Tibial artery (tissue), 4 donors: ENCODE measurements at places on chromosomes 13 and 19.
A peak's percentile ranks its signal among the peaks of the same experiment; 100 is the strongest.

DNA sequence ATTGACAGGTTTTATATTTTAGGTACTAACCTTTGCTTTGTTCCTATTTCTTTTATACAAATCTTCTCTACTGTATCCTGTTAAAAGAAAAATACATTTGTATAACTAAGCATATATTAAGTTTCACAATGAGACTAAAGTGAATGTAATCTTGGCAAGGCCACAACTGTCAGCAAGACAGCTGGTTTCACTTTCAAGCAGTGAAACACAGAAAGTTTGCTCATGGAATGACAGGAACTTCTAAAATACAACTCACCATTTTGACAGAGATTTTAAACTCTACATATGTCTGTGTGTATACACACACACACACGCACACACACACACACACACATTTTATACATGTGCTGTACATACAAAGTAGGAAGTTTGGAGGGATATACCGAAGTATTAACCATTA is 53.3 kb downstream of the PARP4 start:
- H3K4me1 ChIP-seq, result no peaks in the 10 kb centered on the region
- H3K27me3 ChIP-seq, result no peaks in the 10 kb centered on the region
- peaks cover 59% of the 10 kb centered on the region for H3K36me3 ChIP-seq
- no peak for DNase-seq
- no peak overlapping the region for H3K4me3 ChIP-seq

DNA sequence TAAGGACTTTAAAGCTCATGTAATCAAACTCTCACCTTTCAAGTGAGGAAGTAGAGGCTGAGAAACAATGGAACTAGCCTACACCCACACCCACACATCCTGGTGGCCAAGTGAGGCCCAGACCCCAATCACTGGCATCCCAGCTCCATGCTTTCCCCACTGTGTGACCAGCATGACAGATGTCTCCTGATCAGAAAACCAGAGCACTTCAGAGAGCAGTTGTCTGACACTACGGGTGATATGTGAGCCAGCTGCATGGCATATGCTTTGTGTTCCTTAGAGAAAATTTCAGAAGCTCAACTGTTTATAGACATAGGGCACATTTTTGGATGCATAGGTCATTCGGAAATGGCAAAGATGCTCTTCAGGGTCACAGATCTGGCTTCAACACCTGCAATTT is 315.2 kb downstream of the NDFIP2 start:
- H3K4me3 ChIP-seq, result no peak overlapping the region
- H3K27ac ChIP-seq, result no peak overlapping the region
- H3K27me3 ChIP-seq, result no peaks in the 10 kb centered on the region

DNA sequence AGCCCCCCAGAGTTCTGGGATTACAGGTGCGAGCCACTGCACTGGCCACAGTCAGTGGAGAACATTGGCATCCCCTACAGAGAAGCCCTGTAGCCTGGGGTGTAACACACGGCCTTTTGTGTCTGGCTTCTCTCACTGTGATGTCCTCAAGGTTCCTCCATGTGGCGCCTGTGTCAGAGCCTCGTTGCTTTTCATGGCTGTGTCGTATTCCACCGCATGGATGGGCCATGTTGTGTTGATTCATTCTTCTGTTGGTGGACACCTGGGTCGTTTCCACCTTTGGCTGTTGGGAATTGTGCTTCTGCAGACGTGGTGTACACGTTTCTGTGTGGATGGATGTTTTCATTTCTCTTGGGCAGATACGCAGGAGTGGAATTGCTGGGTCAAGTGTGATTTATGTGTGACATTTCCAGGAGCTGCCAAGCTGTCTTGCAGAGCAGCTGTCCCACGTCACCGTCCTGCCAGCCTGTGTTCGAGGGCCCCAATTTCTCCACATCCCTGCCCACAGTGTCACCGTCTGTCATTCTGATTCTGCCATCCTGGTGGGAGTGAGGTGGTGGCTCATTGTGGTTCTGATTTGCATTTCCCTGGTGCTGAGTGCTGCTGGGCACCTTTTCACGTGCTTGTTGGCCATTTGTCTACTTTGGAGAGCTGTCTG is 59.4 kb downstream of the KDM4B start:
- H3K27me3 ChIP-seq, result no peaks in the 10 kb centered on the region
- H3K4me1 ChIP-seq, result peaks cover 20% of the 10 kb centered on the region
- DNase-seq, result no peak
- peaks cover 6% of the 10 kb centered on the region for H3K36me3 ChIP-seq
- no peak overlapping the region for H3K4me3 ChIP-seq

GRCh38 chr13:99275093-99275469 is 16.9 kb upstream of the GPR18 start:
- H3K27me3 ChIP-seq, result no peaks in the 10 kb centered on the region
- no peaks in the 10 kb centered on the region for H3K36me3 ChIP-seq
- H3K4me3 ChIP-seq, result no peak overlapping the region
- no peaks in the 10 kb centered on the region for H3K4me1 ChIP-seq
- DNase-seq, result no peak
- H3K27ac ChIP-seq, result no peak overlapping the region

- H3K27ac ChIP-seq, result no peak overlapping the region
- DNase-seq, result no peak
- peaks cover 54% of the 10 kb centered on the region for H3K36me3 ChIP-seq
- no peak overlapping the region for H3K4me3 ChIP-seq
- no peaks in the 10 kb centered on the region for H3K27me3 ChIP-seq
These were observed 1.9 kb downstream of the TBC1D17 start for GRCh38 chr19:49879243-49879963.

GRCh38 chr19:32176591-32176990 is 168.8 kb upstream of the ZNF507 start:
- no peak overlapping the region for H3K4me3 ChIP-seq
- H3K27ac ChIP-seq, result no peak overlapping the region
- H3K36me3 ChIP-seq, result no peaks in the 10 kb centered on the region
- H3K4me1 ChIP-seq, result no peaks in the 10 kb centered on the region
- H3K27me3 ChIP-seq, result no peaks in the 10 kb centered on the region

- DNase-seq, result no peak
- H3K4me3 ChIP-seq, result no peak overlapping the region
- no peaks in the 10 kb centered on the region for H3K4me1 ChIP-seq
- no peaks in the 10 kb centered on the region for H3K27me3 ChIP-seq
- no peaks in the 10 kb centered on the region for H3K36me3 ChIP-seq
These were observed 684.5 kb upstream of the SLITRK1 start for GRCh38 chr13:84566780-84567179.

DNA sequence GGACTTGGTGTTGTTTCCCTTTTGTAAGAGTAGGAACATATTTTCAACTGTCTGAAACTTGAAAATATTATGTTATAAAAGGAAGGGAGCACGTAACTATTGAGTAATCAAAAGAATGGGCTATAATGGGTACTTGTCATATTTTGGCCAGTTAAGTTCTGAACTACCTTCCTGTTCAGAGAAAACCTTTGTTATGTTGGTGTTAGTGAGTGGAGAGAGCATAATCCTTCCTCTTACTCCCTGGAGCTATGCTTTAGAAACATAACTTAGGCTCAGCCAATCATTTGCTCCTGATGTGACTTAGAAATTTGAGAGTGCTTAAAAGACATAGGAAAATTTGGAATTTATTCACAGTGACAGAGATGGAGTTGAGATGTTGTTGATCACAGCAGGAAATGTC is 482.5 kb upstream of the SPRY2 start:
- H3K27ac ChIP-seq, result no peak overlapping the region
- H3K36me3 ChIP-seq, result no peaks in the 10 kb centered on the region
- no peak for DNase-seq
- H3K4me1 ChIP-seq, result no peaks in the 10 kb centered on the region
- H3K27me3 ChIP-seq, result no peaks in the 10 kb centered on the region

- no peaks in the 10 kb centered on the region for H3K4me1 ChIP-seq
- H3K36me3 ChIP-seq, result peaks cover 78% of the 10 kb centered on the region
- DNase-seq, result no peak
- H3K4me3 ChIP-seq, result no peak overlapping the region
These were observed 20.0 kb downstream of the SIN3B start for GRCh38 chr19:16849168-16849567.

DNA sequence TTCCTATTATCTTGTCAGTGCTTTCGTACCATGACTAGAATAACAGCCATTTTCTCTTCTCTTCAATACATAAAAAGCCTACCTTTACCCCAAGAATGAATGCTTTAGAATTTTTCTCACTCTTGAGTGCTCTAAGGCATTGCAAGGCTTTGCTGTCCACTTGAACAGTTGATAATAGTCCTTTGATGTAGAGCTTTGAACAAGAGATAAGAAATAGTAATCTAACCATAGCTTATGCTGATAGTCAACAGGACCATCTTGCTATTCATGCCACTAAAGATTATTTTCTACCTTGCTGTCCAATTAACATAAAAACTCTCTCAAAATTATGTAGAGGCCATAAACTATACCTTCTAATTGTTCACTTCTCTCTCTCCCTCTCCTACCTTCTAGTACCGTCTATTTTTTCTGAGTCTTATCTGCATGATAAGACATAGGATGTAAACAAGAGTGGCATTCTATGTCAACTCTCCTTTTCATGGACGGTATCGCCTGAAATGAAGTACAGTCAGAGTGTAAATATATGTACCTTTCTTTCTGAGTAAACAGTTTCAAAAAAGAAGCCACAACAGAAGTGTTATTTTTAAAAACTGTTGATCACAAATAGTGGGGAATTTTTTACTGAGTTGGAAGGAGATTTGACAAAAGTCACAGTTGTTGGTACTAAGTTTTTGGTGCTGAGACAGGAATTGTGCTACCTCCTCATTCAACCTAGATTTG is 297.9 kb downstream of the NDFIP2 start:
- H3K27me3 ChIP-seq, result no peaks in the 10 kb centered on the region
- peaks cover 10% of the 10 kb centered on the region for H3K4me1 ChIP-seq
- no peak overlapping the region for H3K4me3 ChIP-seq
- H3K27ac ChIP-seq, result no peak overlapping the region
- no peak for DNase-seq
- H3K36me3 ChIP-seq, result no peaks in the 10 kb centered on the region

- peaks cover 21% of the 10 kb centered on the region for H3K4me1 ChIP-seq
- no peak for DNase-seq
- H3K4me3 ChIP-seq, result peak overlapping the region; percentile 71
- peaks cover 28% of the 10 kb centered on the region for H3K36me3 ChIP-seq
These were observed 2.5 kb upstream of the HNRNPUL1 start for GRCh38 chr19:41261474-41262190.

- no peak for DNase-seq
- no peak overlapping the region for H3K27ac ChIP-seq
- no peaks in the 10 kb centered on the region for H3K36me3 ChIP-seq
- no peak overlapping the region for H3K4me3 ChIP-seq
- peaks cover 6% of the 10 kb centered on the region for H3K4me1 ChIP-seq
These were observed 114.5 kb downstream of the RXFP2 start for GRCh38 chr13:31853643-31854326.

GRCh38 chr19:39969266-39969665 is 1.7 kb upstream of the PSMC4 start:
- H3K36me3 ChIP-seq, result peaks cover 17% of the 10 kb centered on the region
- DNase-seq, result no peak
- H3K4me1 ChIP-seq, result peaks cover 21% of the 10 kb centered on the region
- H3K4me3 ChIP-seq, result no peak overlapping the region
- H3K27ac ChIP-seq, result no peak overlapping the region
- no peaks in the 10 kb centered on the region for H3K27me3 ChIP-seq

DNA sequence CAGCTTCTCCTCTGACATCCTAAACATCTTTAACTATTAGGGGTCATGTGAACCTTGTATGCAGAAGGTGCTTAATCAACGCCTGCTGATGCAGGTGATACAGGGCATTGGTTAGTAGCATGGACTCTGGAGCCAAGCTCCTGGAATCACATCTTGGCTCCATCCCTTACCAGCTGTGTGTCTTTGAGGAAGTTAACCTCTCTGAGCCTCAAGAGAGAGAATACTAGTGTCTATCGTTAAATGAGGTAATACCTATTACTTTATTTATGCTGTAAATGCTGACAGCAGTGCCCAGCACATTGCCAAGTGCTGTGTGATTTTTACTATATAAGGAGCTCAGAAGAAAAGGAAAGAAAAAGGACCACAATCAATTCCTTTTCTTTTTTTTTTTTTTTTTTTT is 11.2 kb upstream of the SELENOW start:
- no peaks in the 10 kb centered on the region for H3K36me3 ChIP-seq
- H3K4me1 ChIP-seq, result peaks cover 7% of the 10 kb centered on the region
- DNase-seq, result no peak
- no peak overlapping the region for H3K27ac ChIP-seq
- H3K27me3 ChIP-seq, result no peaks in the 10 kb centered on the region

DNA sequence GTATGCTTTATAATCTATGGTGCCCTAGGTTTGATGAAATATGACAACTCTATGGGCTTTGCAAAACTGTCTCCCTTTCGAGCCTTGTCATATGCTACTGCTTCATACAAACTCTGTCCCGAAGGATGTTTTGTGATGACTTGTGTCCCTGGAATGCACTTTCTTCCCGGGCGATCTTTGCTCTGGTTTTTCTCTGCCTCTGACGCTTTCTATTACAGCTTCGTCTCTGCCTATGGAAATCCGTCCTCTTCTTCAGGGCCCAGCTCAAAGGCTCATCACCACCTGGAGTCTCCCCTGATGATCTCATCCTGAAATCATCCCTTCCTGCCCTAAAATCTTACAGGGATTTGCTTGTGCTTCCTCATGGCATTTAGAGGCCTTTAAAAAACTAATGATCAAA is 191.5 kb upstream of the KL start:
- H3K27me3 ChIP-seq, result no peaks in the 10 kb centered on the region
- H3K27ac ChIP-seq, result no peak overlapping the region
- no peaks in the 10 kb centered on the region for H3K4me1 ChIP-seq
- DNase-seq, result no peak
- H3K36me3 ChIP-seq, result no peaks in the 10 kb centered on the region

GRCh38 chr13:104017317-104017716 is 951.1 kb upstream of the SLC10A2 start:
- no peaks in the 10 kb centered on the region for H3K36me3 ChIP-seq
- H3K4me1 ChIP-seq, result no peaks in the 10 kb centered on the region
- no peak for DNase-seq
- no peak overlapping the region for H3K27ac ChIP-seq
- no peak overlapping the region for H3K4me3 ChIP-seq

GRCh38 chr13:31069808-31070534 is 91.7 kb downstream of the HSPH1 start:
- H3K36me3 ChIP-seq, result no peaks in the 10 kb centered on the region
- DNase-seq, result no peak
- no peaks in the 10 kb centered on the region for H3K27me3 ChIP-seq
- H3K4me3 ChIP-seq, result no peak overlapping the region
- H3K27ac ChIP-seq, result no peak overlapping the region
- H3K4me1 ChIP-seq, result no peaks in the 10 kb centered on the region

- peaks cover 10% of the 10 kb centered on the region for H3K4me1 ChIP-seq
- H3K4me3 ChIP-seq, result no peak overlapping the region
- DNase-seq, result no peak
- no peaks in the 10 kb centered on the region for H3K27me3 ChIP-seq
These were observed 145.5 kb downstream of the FOXO1 start for GRCh38 chr13:40520916-40521315.
